Cortex of kidney (tissue), 1 donor: ENCODE measurements at places on chromosomes 2 and 18.

GRCh38 chr18:51988277-51988676, 351.7 kb upstream of the DCC start:
- no peak for DNase-seq

GRCh38 chr18:13543811-13544732, 182.3 kb downstream of the FAM210A start:
- no peak for DNase-seq

GRCh38 chr2:7924023-7924762, 757.7 kb upstream of the ID2 start:
- DNase-seq: no peak

GRCh38 chr2:109636317-109636716, 22.2 kb downstream of the SOWAHC start:
- no peak for DNase-seq

DNA sequence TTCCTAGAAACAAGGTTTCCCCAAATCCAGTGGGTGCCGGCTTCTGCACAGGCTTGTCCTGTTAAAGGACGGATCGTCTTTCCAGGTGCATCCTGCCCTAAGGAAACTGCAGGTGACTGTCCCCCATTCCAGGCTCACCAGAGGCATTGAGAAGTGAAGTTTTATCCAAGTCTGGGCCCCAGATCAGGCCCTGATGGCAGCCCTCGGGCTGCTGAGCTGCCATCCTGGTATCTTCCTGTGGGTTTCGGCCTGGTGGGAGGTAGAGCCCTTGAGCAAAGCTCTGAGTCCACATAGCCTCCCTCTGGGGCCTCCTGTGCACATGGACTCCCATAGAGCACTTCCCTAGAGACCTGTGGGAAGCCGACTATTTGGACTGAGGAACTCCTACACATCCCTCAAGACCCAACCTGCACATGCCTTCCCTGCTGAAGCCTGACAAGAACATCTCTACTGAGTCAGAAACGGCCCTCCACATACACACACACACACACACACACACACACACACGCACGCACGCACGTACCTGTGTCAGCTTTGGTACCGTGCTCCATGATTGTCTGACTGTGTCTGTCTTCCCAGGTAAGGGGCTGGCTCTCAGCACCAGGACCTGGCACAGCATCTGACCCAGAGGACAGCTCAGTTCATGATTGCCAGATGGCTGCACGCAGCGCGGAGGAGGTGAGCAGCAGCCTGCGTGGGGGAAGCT, 16.4 kb downstream of the TNS1 start:
- no peak for DNase-seq

GRCh38 chr2:157359628-157360027, 34.0 kb upstream of the ERMN start:
- no peak for DNase-seq

- no peak for DNase-seq
These were observed at the start of gene MEIS1 for GRCh38 chr2:66434679-66435548. TSS of gene MEIS1 (plus strand) at chr2:66435125. CDS start at chr2:66435857, 732 bp downstream.

DNA sequence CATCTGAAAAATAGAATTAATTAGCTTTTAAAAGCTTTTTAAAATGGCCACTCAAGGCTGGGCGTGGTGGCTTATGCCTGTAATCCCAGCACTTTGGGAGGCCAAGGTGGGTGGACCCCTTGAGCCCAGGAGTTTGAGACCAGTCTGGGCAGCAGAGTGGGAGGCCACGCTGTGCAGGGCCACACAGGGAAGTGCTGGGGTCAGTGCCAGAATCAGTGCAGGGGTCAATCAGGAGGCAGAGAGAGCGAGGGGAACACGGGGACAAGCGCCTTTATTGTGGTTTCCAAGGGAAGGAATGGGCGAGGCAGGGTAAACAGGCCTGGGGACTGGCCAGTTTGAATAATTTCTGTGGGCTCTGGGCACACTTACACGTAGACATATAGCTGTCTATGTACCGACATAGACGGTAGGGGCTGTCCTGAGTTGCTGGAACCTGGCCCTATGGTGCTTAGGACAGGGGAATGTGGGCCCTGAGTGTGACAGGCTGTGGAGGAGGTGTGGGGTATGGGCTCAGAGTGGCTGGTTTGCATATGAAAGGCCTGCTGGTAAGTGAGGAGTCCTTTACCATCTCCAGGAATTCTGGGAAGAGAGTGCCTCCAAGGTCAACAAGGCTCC, 42.9 kb downstream of the DYSF start:
- no peak for DNase-seq

GRCh38 chr2:16640001-16640700, 25.5 kb downstream of the CYRIA start:
- no peak for DNase-seq

DNA sequence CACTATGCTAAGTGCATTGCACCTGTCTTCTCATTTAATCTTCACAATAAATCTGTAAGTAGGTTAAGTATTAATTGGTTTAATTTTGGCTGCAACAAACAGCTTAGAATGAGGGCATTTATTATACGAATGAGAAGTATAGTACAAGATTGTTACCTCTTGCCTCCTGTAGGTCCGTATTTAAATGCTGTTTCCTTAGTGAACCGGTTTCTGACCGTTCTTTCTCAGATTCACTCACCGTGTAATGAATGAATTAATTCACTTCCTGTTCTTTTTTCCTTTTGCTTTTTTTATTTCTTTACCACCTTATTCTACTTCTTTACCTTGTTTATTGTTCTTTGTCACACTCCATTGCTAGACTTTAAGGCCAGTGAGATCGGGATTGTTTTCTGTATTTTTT, 153.8 kb upstream of the RASGRP3 start:
- no peak for DNase-seq

- DNase-seq: no peak
These were observed 729.4 kb downstream of the RNF144A start for GRCh38 chr2:7646661-7647060.

- DNase-seq: no peak
These were observed 108.8 kb downstream of the FARSB start for GRCh38 chr2:222547083-222547482.

DNA sequence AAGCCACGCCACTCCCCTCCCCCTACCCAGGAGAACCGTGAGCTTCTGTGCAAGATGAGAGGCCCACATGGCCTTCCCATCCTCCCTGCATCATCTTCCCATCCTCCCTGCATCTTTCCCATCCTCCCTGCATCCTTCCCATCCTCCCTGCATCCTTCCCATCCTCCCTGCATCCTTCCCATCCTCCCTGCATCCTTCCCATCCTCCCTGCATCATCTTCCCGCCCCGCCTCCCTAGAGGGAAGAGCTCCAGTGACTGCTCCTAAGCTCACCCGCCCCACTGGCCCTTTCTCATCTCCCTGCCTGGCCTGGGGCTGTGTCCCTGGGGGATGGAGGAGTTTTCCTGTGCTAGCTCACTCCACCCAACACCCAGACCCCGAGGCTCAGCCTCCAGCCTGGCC, 93.3 kb upstream of the ASAP2 start:
- DNase-seq: no peak

DNA sequence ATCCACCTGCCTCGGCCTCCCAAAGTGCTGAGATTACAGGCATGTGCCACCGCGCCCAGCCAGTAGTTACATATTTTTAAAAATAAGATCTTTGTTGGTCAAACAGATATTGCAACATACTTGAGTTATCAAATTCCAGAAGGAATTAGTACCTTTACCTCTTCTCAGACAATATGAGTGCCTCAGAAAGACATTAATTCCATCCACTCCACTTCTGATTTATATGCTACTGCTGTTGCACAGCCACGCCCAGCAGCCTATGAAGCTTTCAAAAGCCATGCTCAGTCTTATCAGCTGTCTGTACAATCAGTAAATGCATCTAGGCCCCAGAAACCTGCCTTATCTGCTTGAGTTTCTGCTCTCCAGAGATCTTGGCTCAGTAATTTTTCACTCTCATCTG, 47.8 kb downstream of the MEX3C start:
- no peak for DNase-seq

DNA sequence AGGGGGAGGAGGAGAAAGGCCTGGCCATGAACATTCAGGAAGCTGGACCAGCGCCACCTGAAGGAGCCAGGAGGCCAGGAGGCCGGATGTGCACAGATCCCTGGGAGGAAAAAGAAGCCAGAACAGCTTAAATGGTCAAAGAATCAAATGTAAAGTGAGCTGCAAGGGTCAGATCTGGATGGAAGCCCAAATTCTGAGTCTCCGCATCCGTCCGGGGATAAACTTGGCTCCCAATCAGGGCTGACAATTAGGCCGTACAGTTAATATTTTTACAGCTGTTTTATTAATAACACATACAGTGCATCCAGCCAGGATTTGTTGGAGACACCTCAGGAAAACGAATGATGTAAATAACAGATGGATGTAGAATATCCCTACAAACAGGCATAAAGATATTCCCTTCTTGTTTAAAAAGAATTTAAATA, 495.1 kb upstream of the TCF4 start:
- DNase-seq: no peak

DNA sequence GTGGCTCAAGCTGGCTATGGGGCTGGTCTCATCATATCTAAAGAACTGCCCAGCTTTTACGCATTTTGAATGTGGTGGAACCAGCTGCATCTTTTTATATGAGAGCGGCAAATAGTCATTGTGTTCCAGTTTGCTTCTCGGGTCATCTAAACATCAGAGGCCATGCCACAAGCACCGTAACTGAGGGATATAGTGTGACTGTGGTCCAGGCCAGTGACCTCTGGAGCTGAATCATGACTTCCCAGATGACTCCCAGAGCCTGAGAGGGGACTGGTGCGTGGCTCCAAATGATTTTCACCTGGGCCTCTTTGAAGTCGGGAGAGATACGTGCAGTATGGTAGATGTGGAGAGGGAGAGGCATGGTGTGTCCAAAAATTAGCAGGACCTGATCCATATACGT, 271.0 kb downstream of the NEDD4L start:
- no peak for DNase-seq

GRCh38 chr2:15630121-15630977, 38.7 kb downstream of the DDX1 start:
- DNase-seq: no peak

DNA sequence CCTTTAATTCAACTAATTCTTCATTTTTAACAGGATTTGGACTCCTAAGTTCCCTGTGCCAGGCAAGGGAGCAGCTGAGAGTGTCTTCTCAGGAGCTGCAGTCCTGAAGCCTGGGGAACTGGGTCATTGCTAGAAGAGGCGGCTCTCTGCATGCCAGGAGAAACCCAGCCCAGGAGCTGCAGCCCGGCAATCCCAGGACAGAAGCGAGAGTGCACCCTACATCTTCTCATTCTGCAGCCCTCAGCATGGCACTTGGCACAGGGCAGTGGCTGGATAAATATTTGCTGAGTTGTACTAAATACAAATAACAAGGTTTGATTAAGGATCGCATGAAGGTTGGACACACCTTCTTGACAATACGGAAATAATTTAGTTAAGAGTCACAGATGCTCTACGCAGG, 244.9 kb upstream of the PXDN start:
- DNase-seq: no peak

DNA sequence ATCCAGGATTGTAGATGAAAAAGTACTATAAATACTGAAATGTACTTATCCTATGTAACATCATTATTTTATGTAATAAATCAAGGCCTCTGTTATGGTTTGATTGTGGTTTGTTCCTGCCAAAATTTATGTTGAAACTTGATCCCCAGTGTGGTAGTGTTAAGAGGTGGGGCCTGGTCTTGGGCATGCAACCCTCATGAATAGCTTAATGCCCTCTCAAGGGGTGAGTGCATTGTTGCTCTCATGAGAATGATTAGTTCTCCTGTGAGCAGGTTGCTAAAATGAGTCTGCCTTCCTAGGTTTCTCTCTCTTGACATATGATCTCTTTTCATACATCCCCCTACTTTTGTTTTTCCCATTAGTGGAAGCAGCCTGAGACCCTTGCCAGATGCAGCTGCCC, 915.4 kb downstream of the TSN start:
- no peak for DNase-seq

DNA sequence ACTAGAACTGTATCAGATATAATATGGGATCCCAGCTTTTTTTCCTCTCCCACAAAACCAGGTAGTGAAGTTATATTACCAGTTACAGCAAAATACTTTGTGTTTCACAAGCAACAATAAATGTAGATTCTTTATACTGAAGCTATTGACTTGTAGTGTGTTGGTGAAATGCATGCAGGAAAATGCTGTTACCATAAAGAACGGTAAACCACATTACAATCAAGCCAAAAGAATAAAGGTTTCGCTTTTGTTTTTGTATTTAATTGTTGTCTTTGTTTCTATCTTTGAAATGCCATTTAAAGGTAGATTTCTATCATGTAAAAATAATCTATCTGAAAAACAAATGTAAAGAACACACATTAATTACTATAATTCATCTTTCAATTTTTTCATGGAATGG, 77.7 kb upstream of the CSRNP3 start:
- no peak for DNase-seq

DNA sequence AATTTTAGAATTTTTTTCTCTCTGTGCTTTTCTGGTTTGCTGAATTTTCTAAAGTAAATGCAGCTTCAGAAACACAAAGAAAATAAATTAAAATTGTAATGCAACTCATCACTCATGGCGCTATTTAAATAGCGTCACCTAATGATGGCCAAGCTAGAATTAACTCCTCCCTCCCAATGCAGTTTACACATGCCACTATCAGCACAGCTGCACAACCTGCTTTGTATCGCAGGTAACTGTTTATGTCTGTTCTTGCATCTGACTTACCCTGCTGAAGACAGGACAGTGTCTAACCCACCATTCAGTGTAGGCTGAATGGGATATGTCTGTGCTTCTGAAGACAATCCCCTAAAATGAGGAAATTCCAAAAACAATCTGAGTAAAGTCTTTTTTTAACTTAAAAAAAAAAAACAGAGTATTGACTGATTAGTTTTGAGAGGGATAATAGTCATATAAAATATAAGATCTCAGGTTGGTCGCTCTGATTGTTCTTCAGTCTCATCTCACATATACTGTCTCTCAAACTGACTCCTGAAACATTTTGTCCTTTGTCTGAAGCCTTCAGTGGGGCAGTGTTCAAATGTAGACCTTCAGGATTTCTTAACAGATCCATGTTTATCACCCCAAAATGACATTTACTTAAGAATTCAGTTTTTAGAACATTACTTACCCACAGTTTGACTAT, 271.4 kb downstream of the ZEB2 start:
- no peak for DNase-seq

DNA sequence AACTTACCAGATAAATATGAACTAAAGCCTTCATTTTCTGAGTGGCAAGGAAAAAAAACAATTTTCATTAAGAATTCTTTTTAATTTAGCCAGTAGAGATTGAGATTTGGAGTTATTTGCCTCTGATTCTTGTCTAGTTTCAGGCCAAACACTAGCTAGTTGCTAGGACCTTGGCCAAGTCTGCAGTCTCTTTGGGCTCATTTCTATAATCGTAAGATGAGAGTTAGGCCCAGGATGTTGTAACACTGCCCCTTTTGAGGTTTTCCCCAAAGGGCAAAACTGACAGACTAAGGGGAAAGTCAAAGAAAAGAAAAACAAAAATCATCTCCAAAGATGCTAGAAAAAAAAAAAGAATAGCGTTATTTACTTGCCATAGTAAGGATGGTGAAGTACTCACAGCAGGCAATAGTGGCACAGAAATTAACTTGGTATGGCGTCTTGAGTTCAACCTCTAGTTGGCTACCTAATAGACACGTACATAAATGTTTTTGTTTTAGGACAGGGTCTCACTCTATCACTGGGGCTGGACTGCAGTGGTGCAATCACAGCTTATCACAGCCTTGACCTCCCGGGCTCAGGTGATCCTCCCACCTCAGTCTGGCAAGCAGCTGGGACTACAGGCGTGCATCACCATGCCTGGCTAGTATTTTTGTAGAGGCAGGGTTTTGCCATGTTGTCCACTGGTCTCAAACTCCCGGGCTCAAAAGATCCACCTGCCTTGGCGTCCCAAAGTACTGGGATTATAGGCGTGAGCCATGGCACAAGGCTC, 23.0 kb upstream of the ADAM17 start:
- no peak for DNase-seq

- no peak for DNase-seq
These were observed 63.4 kb downstream of the EMX1 start for GRCh38 chr2:72980535-72981217.
